ENCODE measurements at places on chromosomes 6 and 20.

DNA sequence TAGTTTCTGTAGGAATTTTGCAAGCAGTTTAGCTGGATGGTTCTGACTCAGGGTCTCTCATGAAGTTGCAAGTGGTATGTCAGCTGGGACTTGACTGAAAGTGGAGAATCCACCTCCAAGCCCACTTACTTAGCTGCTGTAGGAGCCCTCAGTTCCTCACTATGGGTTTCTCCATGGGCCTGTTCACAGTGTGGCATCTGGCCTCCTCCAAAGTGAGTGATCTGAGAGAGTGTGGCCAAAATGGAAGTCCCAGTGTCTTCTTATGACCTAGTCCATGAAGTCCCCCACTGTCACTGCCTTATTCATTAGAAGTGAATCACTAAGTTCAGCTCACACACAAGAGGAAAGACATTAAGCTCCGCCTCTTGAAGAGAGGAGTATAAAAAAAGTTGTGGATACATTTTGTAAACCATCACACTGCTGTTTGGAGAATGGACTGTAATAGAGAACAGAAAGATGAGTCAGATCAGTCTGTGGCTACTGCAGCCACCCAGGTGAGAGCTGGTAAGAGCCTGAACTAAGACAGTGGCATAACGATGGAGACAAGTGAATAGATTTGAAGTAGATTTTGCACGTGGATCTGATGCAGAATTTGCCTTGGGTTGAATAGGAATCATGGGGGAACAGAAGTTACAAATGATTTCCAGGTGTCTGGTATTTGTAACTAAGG is 4.9 kb upstream of the NELFCD start:
- DNase-seq, result no peak

DNA sequence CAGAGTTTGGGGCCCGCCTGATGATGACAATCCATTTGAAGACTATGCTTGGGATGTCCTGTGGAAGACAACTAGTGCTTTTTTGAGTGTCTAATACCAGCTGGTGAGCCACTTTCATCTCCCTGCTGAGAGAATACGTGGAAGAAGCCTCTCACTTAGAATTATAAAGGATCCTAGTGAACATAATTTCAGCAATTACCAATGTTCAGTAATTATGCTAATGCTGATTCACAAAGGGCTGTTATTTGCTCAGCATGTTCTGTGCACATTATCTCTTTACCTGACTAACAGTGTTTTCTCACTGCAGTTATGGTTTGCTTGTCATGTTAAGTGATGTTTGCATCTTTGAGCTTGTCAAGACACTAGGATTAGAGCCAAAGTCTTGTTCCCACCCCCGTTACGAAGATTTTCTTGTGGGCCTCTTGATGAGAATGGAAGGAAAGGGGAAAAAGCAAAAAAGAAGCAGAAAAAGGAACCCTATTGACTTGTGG is 282.1 kb upstream of the CHD6 start:
- no peak for DNase-seq

- DNase-seq, result no peak
These were observed 115.2 kb upstream of the RUNX2 start for GRCh38 chr6:45212976-45213375.

DNA sequence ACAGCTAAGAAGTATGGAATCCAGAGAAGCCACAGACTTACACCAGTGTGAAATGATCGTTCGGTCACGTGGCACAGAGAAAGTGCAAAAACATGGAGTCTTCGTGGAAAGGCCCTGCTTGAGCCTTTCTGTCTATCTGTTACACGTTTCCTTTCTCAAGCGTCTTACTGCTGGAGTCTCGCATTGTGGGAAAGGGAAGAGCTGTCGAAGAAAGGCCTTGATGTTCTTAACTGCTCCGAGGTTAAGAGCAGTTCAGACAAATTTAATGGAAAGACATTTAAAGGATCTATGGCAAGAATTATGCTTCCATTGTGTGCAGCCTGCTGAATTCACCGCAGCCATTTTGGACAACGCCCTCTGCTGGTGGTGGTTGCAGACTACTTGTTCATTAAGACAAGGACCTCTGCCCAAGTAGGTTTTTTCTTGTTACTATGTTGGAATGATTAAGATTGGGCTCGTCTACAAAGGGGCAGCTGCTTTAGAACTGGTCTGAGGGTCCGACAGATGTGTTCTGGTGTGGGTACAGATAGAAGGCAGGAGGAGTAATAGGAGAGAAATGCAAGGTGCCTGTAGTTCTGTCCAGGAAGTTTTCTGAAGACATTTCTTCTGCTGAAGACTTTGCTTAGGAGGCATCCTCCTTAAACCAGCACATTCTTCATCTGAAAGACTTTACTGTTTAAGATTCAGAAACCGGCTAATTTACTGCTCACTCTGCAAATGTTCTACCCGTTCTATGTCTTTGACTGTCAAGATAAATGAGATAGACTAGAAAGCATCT is 24.7 kb upstream of the CCN6 start:
- peak; percentile 68 for DNase-seq

DNA sequence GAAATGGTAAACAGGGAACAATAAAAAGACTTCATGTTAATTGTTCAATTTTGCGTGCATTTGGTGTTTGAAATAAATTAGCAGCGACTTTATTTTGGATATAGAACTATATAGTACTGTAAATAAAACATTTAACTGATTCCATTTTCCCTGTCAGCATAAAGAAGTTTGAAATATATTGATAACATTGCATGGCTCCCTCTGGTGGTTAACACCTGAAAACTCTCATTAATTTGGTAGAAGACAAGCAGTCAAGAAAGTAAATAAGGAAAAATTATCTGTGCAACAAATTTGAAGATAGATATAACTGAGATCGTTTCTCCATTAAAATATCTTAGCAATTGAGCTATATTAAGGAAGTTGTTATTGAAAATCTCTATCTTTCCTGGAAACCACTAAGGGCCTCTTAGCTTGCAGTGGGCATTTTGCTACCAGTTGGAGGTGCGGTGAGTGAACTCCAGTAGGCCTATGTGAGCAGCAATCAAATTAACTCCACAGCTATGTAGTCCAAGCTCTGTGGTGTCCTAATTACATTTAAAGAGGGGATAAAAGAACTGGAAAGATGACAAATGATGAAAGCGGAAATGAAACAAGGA is 435.7 kb upstream of the FKBP1C start:
- DNase-seq, result peak; percentile 2

All from A549 (cell line).